ENCODE measurements at places on chromosomes 13 and 19. TPM values are rescaled to one million over a fixed set of nuclear protein-coding genes. Genes with fewer than 3 reads are reported as not detected.

DNA sequence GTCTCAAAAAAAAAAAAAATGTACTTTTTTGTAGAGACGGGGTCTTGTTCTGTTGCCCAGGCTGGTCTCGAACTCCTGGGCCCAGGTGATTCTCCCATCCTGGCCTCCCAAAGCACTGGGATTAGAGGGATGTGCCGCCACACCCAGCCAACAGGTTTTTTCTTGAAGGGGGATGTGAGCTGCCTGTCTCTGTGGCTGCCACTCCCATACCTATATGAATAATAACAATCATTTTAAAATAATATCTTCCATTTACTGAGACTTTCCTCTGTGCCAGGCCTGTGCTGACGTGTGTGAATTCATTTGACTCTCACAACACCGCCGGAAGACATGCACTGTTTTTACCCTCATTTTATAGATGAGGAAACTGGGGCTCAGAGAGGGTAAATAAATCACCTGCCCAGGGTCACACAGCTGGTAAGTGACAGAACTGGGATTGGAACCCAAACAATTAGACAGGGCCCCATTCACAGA lies 7.2 kb upstream of the BCL3 start:
- no peak for DNase-seq

GRCh38 chr19:38266981-38267597 lies 2.7 kb downstream of the SPINT2 start:
- DNase-seq = peak; percentile 78

- no peak for DNase-seq
Measured at GRCh38 chr19:58586133-58586765, 13.1 kb upstream of the MZF1 start.

GRCh38 chr13:50226515-50227155 lies 211.4 kb downstream of the KCNRG start:
- DNase-seq = no peak

DNA sequence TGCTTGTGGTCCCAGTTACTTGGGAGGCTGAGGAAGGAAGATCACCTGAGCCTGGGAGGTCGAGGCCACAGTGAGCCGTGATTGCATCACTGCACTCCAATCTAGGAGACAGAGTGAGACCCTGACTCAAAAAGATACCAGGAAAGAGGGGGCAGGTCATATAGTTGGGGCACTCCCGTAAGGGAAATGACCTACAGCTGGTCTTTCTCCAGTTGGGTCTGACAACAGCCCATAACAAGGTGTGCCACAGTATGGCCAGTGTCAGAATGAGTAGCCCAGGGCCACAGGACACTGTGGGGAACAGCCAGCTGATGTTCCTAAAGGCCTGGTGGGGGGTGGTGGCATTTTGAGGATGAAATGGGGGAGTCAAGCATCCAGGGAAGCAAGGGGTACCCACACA lies 10.8 kb downstream of the DNMT1 start:
- no peak for DNase-seq

- no peak for DNase-seq
Measured at GRCh38 chr13:105763851-105764250, 771.6 kb downstream of the EFNB2 start.

DNA sequence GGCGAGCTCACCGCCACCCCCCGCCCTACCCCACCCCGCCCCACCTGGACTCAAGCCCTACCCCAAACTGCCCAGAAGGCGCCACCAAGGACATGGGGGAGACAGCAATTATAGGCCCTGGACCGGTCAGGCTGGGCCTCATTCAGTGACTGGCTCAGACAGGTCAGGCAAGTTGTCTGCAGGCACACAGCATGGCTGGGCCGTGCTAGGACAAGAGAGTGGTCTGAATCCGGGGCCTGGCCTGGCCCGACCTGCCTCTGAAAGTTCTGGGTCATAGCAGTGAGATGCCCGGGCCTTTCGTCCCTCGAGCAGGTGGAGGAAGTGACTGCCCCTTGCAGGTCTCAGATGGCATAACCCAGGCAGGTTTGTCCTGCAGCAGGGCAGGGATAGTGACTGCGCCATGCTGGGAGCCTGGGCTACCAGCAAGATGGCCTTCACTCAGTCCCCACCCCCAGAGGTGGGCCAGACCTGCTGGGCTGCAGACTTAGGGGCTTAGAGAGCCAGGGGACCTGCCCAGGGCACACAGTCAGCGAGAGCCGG lies 21.0 kb downstream of the COMP start:
- no peak for DNase-seq

The PSG2 gene
- polyA plus RNA-seq = 0.29 TPM

GRCh38 chr13:52751196-52751595 lies 11.6 kb upstream of the CNMD start:
- DNase-seq = no peak

DNA sequence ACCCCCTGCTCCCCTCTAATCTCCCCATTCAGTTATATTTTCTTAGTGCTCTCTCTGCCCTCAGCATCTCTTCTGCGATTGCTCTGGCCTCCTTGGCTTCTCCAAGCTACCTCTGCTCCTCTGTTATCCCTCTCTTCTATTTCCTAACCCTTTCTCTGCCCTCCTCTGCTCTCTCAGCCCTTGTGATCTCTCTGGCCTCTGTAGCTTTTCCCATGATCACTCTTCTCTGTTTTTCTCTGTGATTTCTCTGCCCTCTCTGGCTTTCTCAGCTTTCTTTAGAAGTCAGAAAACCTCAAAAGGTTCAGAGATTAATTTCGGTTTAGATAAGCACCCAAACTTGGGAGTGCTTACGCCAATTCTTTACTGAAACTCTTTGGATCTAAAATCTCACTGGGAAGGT lies 795.0 kb downstream of the DIAPH3 start:
- DNase-seq = no peak

- DNase-seq = no peak
Measured at GRCh38 chr13:38303816-38304320, 45.8 kb upstream of the UFM1 start.
